ENCODE measurements at places on chromosomes 6 and 20. TPM values are rescaled to one million over a fixed set of nuclear protein-coding genes. Genes with fewer than 3 reads are reported as not detected.

The FOXP4 gene
- 79.9 TPM for polyA plus RNA-seq

The ZBTB12 gene
- polyA plus RNA-seq: 0.07 TPM

The AVP gene
- polyA plus RNA-seq: 1.2 TPM

The HLA-DQB2 gene
- not detected for polyA plus RNA-seq

The HS3ST5 gene
- 0.73 TPM for polyA plus RNA-seq

The TCF15 gene
- polyA plus RNA-seq: not detected

DNA sequence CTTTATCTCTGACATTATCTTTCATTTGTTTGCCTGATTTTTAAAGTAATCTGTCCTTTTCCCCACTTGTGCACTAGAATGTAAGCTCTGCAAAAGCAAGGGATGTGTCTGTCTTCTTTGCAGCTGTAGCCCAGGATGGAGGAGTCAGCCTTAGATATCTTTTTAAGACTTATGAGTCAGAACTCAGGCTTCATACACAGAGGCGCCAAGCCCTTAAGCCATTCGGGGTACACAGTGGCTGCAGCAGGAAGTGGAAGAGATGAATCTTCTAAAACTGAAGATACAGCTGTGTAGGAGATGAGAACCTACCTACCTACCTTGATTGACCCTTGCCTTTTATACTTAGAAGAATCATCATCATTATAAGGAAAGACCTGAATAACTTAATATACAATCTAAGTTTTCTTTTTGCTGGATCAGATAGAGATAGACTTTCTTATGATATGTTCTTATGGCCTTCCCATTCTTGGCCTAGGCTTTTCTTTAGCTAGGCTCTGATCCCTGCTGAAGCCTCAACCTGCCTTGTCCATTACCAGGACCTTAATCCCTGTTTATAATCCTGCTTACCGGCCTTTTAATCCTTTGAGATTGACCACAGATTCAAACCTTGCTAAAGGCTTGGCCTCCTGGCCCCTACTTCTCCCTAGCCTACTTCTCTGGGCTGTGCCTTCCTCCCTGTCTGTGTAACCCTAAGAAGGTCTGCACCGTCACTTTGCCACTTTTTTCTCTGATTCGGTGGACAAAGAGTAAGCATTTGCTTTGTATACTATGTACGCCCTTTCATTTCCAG, 304.5 kb downstream of the PRL start:
- H3K4me3 ChIP-seq: no peak overlapping the region
- no peak overlapping the region for H3K27ac ChIP-seq
- H3K4me1 ChIP-seq: peaks cover 20% of the 10 kb centered on the region
- no peaks in the 10 kb centered on the region for H3K27me3 ChIP-seq
- peak; percentile 61 for DNase-seq

DNA sequence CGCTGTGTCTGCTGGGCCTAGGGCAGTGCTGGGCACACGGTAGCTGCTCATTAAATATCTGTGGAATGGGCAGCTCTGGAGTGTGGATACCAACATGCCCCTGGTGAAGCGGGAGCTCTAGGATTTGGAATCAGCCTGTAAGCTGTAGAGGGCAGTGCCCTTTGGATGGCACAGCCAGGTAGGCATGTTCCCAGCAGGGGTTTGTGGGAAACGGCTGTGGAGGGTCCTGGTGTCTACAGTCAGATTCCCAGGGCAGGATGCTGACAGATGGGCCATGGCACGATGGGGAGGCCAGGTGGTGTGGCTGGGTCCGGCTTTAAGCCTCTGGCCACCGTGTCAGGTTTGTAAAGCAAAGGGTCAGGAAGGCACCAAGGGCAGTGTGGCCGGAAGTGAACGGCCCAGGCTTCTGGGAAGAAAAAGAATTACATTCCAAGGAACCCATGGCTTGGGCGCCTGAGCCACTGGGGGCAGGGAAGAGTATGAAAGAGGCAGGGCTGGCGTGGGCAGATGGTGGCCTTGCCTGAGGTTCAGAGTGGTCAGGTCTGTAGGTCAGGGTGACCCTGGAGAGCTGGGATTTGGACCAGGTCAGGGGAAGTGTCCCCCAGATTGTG, 44.8 kb downstream of the UBE2V1 start:
- H3K4me3 ChIP-seq: no peak overlapping the region
- no peak for DNase-seq
- H3K4me1 ChIP-seq: no peaks in the 10 kb centered on the region
- no peak overlapping the region for H3K27ac ChIP-seq
- H3K36me3 ChIP-seq: no peaks in the 10 kb centered on the region

DNA sequence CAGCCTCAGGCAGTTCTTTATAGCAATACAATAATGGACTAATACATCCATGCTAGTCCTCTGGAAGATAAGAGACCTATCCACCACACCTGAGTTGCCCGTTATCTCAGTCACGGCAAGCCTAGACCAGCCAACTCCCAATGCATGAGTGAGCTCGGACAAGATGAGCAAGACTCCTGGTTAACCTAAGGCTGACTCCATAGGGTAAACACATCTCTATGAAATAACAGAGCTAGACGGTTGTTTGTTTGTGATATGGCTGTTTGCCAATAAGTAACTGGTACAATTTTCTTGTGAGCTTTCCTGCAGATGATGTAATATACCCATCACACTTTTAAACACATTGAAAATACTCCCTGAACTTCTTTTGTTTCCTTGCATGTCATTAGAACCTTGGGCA, 70.6 kb upstream of the PHACTR1 start:
- no peak overlapping the region for H3K4me3 ChIP-seq
- H3K27ac ChIP-seq: no peak overlapping the region
- no peaks in the 10 kb centered on the region for H3K4me1 ChIP-seq
- no peak for DNase-seq
- no peaks in the 10 kb centered on the region for H3K36me3 ChIP-seq
- H3K27me3 ChIP-seq: no peaks in the 10 kb centered on the region

- H3K36me3 ChIP-seq: no peaks in the 10 kb centered on the region
- no peaks in the 10 kb centered on the region for H3K27me3 ChIP-seq
Observed at GRCh38 chr6:139133262-139134063, 1.4 kb upstream of the HECA start.

GRCh38 chr20:50552979-50553378, 42.8 kb downstream of the PTPN1 start:
- H3K27ac ChIP-seq: no peak overlapping the region
- DNase-seq: no peak
- H3K27me3 ChIP-seq: no peaks in the 10 kb centered on the region

DNA sequence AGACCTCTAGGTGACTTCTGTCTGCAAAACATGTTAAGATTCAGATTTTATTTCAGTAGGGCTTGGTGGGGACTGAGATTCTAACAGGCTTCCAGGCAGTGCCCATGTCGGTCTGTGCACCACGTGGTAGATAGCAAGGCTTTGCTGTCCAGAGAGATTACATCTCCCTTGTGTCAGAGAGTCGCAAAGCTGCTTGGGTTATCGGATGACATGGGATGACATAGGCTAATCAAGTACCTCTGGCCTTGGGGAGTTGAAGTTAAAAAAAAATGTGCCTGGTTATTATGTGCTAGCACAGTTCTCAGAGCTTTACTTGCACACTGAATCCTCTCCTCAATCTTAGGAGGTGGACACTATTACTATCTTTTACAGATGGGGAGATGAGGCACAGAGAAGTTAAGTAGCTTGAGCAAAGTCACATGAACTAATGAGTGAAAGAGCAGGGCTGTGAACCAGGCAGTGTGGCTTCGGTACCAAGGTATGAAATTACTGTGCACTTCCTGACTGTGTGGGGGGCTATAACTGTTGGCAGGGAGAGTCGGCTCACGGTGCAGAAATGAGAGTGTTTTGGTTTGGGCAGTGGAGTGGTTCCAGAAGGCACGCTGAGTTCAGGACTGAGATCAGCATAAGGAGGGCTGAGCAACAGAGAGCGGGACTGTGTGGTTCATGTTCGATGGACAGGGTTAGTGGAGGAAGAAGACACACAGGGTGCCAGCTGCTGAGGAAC, 41.1 kb downstream of the FARS2 start:
- H3K27ac ChIP-seq: no peak overlapping the region
- H3K4me3 ChIP-seq: no peak overlapping the region
- no peaks in the 10 kb centered on the region for H3K36me3 ChIP-seq
- no peaks in the 10 kb centered on the region for H3K27me3 ChIP-seq
- no peak for DNase-seq

GRCh38 chr6:106077170-106077569, 9.0 kb upstream of the PRDM1 start:
- peaks cover 7% of the 10 kb centered on the region for H3K27me3 ChIP-seq
- H3K27ac ChIP-seq: no peak overlapping the region
- DNase-seq: no peak

- H3K4me1 ChIP-seq: no peaks in the 10 kb centered on the region
- H3K4me3 ChIP-seq: no peak overlapping the region
- peak; percentile 60 for DNase-seq
- peak overlapping the region; percentile 64 for H3K27ac ChIP-seq
Observed at GRCh38 chr6:57242505-57242904, 20.4 kb upstream of the RAB23 start.

GRCh38 chr6:93293460-93293859, 125.9 kb downstream of the EPHA7 start:
- H3K27me3 ChIP-seq: no peaks in the 10 kb centered on the region
- no peak for DNase-seq
- no peaks in the 10 kb centered on the region for H3K36me3 ChIP-seq
- H3K27ac ChIP-seq: no peak overlapping the region
- no peak overlapping the region for H3K4me3 ChIP-seq

Data from hepatocyte (in vitro differentiated cells).